ENCODE measurements at places on chromosomes 5 and 9. TPM values are rescaled to one million over a fixed set of nuclear protein-coding genes. Genes with fewer than 3 reads are reported as not detected.
A peak's percentile ranks its signal among the peaks of the same experiment; 100 is the strongest.

GRCh38 chr9:116464987-116465571, 222.0 kb upstream of the TRIM32 start:
- H3K27ac ChIP-seq = no peak overlapping the region
- DNase-seq = no peak
- H3K4me1 ChIP-seq = peaks cover 12% of the 10 kb centered on the region
- no peaks in the 10 kb centered on the region for H3K27me3 ChIP-seq
- H3K36me3 ChIP-seq = no peaks in the 10 kb centered on the region

The PTCH1 gene
- 54.9 TPM for total RNA-seq

DNA sequence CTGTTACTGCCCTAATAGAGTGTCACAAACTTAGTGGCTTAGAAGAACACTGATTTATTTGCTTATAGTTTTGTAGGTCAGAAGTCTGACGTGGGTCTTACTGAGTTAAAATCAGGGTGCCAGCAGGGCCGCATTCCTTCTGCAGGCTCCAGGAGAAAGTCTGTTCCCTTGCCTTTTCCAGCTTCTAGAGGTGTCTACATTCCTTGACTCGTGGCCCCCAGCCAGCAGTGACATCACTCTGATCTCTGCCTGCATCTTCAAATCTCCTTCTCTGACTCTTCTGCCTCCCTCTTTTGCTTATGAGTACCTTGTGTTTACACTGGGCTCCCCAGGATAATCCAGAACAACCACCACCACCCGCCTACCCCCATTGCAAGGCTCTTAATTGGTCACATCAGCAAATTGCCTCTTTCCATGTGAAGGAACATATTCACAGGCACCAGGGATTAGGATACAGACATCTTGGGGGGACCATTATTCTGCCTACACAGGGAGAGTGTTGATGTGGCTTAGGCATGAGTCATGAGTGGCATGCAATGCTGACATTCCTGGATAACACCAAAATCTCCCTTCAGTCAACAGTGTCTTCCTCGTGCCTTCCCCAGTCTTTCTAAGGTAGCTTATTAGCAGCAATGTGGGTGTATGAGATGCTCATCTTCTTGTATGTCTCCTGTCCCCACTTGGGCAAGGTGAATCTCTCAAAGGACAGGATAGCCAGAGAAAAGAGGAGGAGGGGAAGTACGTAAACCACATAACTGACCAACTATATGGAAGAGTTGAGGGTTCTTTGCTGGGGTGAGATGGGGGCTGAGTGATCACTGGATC, 24.4 kb downstream of the CYFIP2 start:
- no peak overlapping the region for H3K27ac ChIP-seq
- DNase-seq = no peak
- H3K36me3 ChIP-seq = peaks cover 27% of the 10 kb centered on the region
- no peak overlapping the region for H3K4me3 ChIP-seq

DNA sequence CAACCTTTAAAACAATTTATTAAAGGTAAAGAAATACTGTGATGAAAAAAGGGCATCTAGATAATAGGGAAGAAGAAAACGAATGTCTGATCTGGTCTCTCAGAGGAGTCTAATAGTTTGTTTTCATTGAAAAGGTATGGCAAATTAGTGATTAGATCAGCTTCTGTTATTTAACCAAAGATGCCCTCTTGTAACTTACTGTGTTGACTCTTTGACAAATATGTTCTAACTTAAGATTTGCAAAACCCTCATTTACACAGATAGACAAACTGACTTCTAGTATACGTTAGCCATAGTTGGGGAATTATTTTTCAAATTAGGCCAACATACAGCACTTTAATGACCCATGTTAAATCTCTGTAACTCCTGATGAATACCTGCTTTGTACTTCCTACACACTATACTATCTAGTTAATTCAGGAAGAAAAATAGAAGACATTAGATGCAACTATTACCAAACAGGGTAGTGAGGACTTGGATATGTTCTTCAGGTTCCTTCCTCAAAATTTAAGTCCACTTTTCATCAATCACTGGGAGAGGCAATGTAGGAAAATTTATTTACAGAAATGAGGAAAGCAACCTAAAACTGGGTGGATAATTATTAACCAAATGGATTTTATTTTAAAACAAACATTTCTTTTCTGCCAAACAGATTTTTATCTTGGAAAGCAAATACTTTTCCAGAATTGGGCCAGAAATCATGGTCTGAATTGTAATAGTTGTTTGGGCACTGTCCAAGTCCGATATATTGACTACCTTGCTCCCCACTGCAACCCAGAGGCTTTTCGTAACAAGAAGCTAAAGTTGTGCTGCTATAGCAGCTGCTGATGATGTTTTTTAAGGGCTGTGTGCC, 66.4 kb upstream of the PPP2R2B start:
- H3K4me1 ChIP-seq = peaks cover 16% of the 10 kb centered on the region
- no peaks in the 10 kb centered on the region for H3K27me3 ChIP-seq
- H3K27ac ChIP-seq = no peak overlapping the region
- H3K36me3 ChIP-seq = no peaks in the 10 kb centered on the region
- DNase-seq = no peak

DNA sequence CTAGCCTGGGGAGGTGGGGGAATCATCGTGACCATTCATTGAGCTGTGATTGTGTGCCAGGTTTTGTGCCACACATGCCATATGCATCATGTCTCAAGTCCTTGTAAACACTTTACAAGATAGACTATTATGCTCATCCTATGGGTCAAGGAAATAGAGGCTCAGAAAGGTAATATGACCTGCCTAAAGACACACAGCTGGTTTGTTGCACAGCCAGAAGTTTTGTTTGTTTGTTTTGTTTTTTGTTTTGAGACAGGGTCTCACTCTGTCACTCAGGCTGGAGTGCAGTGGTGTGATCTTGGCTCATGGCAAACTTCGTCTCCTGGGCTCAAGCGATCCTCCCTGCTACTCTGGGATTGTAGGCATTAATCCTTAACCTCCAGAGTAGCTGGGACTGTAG, 21.4 kb upstream of the CRB2 start:
- no peak for DNase-seq
- H3K27me3 ChIP-seq = peaks cover 5% of the 10 kb centered on the region
- peaks cover 39% of the 10 kb centered on the region for H3K4me1 ChIP-seq

GRCh38 chr9:6194934-6195333, 20.7 kb upstream of the IL33 start:
- H3K36me3 ChIP-seq = no peaks in the 10 kb centered on the region
- H3K27ac ChIP-seq = no peak overlapping the region
- DNase-seq = no peak
- H3K4me3 ChIP-seq = no peak overlapping the region
- H3K4me1 ChIP-seq = peaks cover 1% of the 10 kb centered on the region

DNA sequence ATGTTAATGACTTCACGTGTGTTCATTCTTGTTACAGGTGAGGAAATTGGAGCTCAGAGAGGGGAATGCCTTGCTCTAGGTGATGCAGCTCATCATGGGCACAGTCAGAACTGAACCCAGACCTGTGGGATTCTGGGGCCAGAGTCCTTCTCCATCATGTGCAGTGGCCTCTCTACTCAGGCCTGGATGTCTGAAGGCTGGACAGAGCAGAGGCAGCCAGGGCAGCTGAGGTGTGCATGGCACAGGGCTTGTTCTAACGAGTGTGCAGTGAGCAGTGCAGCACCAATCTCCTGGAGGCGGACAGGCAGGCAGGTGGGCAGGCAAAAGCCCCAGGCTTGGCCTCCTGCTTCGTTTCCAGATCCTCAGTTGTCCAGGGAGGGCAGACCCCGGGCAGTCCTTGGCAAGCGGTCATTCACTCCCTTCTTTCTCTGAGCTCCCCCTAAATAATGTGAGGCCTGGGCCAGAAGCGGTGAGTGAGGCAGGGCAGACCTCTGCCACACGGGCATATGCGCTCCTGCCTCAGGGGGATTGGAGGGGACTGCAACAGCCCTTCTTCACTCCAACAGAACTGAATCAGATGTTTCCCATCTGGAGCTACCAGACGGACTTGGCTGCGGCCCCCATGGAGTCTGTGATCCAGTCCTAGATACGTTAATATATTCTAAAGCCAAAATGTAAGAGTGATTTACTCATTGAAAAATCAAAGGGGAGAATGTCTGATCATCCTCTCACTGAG, 68.7 kb upstream of the FSTL4 start:
- no peak overlapping the region for H3K4me3 ChIP-seq
- no peak for DNase-seq
- peaks cover 59% of the 10 kb centered on the region for H3K27me3 ChIP-seq
- H3K4me1 ChIP-seq = no peaks in the 10 kb centered on the region
- H3K36me3 ChIP-seq = no peaks in the 10 kb centered on the region
- H3K27ac ChIP-seq = no peak overlapping the region

The MARCHF3 gene
- 10.3 TPM for total RNA-seq

DNA sequence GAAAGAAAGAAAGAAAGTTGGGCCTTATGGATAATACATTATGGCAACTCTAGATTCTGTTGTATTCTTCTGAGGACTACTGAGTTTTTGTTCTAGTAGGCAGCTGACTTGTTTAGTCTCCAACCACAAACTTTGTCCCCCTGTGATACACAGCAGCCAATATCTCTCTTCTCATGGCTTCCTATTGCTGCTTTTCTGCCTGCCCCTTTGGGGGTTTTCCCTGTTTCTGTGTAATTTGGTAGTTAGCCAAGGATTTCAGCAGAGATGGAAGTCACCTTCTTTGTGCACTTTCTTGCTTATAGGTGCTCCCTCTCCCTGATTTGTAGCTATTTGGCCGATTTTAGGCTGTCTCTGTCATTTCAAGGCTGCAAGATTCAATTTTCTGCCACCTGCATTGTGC, 109.6 kb downstream of the FGF1 start:
- no peak for DNase-seq

DNA sequence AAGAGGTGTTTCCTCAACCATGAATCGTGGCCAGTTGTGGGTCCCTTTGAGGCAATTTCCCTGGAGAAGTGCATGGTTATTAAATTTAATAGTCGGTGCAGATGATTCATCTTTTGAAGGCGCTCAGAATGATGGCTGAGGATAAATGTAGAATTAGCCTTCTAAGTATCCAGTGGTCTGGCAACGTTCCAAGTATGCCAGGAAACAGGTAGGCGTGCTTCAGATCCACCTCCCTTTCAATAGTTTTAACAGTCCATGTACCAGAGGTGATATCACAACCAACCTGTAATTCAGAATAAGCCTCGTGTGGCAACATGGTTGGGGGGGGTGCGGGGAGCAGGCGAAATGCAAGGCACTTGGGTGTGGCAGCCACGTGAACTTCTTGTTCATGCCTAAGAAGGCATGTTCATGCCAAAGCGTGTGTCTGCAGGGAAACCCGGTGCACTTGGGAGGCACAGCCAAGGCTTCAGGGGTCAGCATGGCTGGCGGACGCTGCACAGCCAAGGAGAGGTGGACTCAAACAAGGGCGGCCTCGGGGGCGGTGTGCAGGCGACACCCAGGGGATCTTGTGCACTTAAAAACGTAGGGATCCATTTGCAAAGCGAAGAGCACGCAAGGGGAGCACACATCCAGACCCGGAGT, 5.2 kb upstream of the NKD2 start:
- no peak for DNase-seq
- H3K27ac ChIP-seq = no peak overlapping the region
- H3K4me3 ChIP-seq = peak overlapping the region; percentile 31
- peaks cover 3% of the 10 kb centered on the region for H3K4me1 ChIP-seq
- H3K36me3 ChIP-seq = no peaks in the 10 kb centered on the region

The PKD2L2 gene
- not detected for total RNA-seq

DNA sequence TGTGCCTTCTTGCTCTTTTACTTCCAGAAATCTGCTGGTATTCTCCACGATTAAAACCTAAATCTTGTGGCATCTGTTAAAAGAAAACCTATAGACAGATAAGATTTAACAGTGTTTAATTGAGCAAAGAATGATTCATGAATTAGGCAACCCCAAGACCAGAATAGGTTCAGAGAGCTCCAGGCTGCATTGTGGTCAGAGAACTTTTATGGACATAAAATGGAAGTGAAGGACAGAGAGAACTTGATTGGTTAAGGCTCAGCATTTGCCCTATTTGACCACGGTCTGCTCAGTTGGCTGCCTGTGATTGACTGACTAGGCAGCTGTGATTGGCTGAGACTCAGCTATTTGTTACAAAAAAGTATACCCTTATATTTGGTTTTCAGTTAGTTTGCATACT, 10.4 kb upstream of the SLC36A2 start:
- no peak for DNase-seq
- no peaks in the 10 kb centered on the region for H3K36me3 ChIP-seq
- H3K4me3 ChIP-seq = no peak overlapping the region
- H3K4me1 ChIP-seq = no peaks in the 10 kb centered on the region
- no peaks in the 10 kb centered on the region for H3K27me3 ChIP-seq

The FOXI1 gene
- total RNA-seq = not detected

The DMRT3 gene
- total RNA-seq = 0.53 TPM

DNA sequence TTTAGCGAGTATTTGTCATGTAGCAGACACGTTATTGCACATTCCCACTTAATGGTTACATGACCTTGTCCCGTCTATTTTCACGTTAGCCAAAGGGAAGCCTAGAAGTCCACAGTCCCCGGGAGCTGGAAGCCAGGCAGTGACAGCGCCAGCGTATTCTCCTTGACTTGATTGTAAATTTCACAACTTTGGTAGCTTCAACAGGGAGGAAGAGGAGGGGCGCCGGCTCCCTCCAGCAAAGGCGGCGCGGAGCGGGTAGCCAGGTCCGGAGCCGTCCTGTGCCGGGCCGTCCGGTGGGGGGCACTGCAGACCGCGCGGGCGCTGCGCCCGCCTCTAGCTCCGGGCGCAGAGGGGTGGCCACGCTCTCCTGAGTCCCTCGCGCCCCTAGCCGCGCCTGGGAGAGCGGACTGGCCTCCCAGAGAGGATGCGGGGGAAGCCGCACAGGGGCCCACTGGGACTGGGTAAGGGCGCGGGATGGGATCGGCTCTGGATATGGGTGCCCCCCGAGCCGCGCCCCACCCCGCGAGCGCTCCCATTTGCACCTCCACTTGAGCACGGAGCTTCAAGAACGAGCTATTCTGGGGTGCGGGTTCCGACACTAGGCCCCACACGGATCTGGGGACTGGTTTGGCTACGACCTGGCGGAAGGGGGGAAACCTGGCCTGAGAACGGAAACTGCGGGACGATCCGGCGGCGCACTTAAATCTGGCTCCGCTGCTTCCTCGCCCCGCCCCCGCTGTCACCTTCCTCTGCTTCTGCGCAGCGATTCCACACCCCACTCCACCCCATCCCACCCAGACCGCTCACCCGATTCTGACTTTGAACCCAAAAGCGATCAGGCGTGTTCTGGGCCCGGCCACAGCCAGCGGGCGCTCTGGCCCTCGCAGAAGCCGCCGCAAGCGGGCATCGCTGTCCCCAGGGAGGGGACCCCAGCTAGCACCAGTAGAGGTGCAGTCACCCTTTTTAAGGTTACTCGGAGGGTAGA, 23.8 kb downstream of the KLF4 start:
- peaks cover 3% of the 10 kb centered on the region for H3K4me1 ChIP-seq
- H3K4me3 ChIP-seq = peak overlapping the region; percentile 67
- peaks cover 82% of the 10 kb centered on the region for H3K27me3 ChIP-seq
- no peaks in the 10 kb centered on the region for H3K36me3 ChIP-seq
- DNase-seq = peak; percentile 51
- no peak overlapping the region for H3K27ac ChIP-seq
